ENCODE measurements at places on chromosomes 5 and 9. TPM values are rescaled to one million over a fixed set of nuclear protein-coding genes. Genes with fewer than 3 reads are reported as not detected.

DNA sequence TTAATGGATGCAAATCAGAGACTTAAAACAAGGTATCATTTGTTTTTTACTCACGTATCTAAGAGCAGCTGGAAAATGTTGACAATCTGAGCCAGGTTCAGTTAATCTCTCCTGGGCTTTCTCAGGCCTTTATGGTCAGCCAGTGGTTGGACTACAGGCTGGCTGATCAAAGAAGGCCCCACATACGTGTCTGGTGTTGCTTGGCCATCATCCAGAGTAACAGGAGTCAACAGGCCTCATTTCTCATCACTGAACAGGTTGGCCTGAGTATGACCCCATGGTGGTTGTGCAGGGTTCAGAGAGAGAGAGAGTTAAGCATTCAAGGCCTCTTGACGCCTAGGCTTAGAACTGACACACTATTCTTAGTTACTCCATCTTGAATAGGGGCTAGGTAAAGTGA, 97.0 kb upstream of the VLDLR start:
- ATAC-seq, result no peak

DNA sequence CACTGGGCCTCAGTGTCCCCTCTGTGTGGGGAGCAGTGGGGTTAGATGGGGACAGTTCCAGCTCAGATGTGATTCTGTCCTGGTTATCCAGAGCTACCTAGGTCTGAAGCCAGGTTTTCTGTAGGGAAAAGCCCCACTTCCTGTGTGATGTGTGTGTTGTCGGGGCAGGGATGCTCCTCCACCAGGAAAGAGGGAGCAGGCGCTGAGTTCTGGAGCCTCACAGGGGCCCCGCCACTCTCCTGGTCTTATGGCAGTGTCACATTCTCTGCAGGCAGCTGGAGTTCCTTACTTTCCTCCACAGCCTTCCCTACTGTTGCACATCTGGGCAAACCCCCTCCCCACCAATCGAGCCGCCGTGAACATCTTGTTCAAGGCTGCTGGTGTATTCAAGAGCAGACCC, 39.1 kb upstream of the GRHPR start:
- ATAC-seq, result no peak

DNA sequence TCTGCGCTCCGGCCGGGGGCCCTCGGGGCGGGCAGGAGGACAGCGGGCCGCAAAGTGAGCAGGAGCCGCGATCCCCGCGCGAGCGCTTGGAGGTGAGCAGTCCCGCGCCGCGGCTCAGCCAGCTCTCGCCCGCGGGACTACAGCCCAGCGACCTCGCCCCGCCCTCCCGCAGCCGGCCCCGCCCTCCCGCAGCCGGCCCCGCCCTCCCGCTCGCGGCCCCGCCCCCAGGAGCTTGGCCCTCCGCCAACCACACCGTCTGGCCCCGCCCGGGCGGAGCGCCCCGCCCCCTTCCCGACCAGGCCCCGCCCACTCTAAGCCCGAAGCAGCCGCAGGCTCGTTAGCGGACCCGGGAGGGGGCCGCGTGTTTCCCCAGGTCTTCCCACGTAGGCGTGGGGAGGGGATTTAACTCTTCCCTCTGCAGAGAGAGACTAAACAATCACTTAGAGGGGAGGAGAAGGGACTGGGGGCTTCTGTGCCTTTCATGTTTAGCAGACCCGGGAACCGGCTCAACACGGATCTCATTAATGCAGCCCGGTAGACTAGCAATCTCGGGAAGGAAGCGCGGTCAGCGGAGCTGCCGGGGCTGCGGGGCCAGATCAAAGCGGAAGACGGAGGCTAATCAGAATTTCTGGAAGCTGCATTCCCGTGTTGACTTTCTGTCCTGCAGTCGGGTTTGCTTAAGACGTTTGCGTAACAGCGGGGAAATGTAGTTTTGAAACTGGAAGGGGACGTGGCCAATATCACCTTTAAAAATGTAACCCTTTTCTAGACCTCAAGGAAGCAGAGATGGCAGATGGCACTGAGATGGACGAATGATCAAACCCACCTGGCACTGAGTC, at the start of gene MYO10:
Gene MYO10 (minus strand): TSS at position 139 of the 839 bp plus-strand sequence. CDS start 480 bp downstream, outside the sequence.
- peak; percentile 78 for ATAC-seq

CDH6 gene
- not detected for total RNA-seq

CXCL14 gene
- not detected for total RNA-seq
